ENCODE measurements at places on chromosomes 4 and X.
A peak's percentile ranks its signal among the peaks of the same experiment; 100 is the strongest.

DNA sequence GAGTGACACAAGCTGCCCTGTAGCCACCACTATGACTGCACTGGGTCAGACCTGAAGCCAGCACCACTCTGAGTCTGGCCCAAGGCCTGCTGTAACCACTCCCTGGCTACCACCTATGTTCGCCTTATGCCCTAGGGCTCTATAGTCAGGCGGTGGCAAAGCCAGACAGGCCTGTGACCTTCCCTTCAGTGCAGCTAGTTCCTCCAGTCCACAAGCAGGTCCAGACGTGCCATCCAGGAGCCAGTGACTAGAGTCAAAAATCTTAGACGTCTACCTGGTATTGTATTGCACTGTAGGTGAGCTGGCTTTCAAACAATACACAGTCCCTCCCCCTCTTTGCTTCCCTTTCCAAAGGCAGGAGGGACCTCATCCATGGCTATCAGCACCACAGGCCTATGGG is 54.0 kb upstream of the RNF128 start:
- DNase-seq: no peak

DNA sequence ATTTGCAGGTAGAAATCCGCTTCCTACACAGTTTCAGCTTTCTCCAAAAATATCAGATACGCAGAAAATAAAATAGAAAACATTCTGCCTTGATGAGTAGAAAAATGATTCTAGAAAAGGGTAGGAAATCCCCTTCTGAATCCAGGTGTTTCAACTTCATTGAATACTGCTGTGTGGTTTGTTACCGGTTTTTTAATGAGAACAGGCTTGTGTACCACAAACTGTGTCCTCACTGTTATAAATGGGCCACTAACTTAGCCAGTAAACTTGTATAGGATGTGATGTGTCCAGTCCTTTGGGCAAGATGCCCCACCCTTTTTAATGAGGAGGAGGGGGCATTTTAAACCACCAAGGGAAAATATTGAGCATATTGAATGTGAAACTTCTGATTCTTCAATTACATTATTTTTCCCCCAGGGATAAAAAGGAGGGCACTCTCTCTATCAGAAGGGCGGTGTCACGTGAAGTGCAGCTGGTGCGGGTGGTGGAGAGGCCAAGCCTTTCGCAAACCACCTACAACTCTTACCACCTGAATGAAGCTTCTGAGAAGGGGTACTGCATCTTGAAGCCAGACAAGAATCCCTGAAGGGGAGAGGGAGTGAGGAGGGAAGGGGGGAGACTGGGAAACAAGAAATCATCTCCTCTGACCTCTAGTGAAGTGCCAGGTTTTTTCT is 4.5 kb downstream of the CXXC4 start:
- DNase-seq: no peak

DNA sequence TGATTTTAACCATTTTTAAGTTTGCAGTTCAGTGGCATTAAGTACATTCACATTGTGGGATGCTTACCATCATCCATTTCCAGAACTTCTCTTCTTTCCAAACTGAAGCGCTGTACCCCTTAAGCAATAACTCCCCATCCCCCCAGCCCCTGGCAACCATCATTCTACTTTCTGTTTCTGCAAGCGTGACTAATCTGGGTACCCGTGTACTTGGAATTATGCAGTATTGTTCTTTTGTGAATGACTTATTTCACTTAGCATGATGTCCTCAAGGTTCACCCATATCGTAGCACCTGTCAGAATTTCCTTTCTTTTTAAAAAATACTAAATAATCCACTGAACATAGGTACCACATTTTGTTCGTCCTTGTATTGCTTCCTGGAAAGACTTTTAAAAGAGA is 32.9 kb downstream of the USP9X start:
- no peak for DNase-seq

DNA sequence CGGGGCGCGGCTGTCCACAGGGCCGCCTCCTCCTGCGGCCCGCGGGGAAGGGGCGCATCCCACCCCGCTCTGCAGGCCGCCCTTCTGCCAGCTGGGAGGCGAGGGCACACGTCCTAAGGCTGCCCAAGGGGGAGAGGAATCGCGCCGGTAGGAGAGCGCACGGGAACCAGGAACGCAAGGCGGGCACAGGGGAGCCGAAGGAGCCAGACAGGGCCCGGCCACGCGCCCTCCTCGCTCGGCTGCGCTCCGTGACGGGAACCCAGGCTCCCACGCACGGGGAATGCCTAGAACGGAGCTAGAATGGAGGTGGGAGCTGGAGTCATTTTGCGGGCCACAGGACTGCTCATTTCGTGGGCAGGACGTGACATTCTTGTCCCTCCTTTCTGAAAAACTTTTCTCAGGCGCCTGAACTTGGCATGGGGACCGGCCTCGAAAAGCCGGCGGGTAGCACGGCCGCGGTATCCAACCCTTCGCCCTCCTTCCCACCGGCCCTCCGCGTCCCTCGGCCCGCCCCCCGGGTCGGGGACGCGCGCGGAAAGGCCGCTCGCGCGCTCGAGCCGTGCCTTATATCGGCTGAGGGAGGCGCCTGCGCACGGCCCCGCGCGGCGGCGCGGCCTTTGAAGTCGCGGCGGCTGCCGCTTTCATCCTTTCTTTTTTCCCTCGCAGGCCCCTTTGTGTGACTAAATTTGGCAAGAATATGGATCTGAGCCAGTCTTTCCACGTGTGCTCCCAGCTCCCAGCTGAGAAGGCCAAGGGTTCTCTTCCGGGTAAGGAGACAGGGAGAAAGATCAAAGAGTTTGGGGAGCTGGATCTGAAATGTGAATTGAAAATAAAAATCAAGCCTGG is 4.2 kb upstream of the LEF1 start:
- no peak for DNase-seq

- peak; percentile 42 for DNase-seq
These were observed 66.0 kb upstream of the GEMIN8 start for GRCh38 chrX:14095702-14096101.

- no peak for DNase-seq
These were observed 38.0 kb upstream of the IL21 start for GRCh38 chr4:122658818-122659295.

GRCh38 chrX:38798956-38799355 is 2.3 kb upstream of the MID1IP1 start:
- no peak for DNase-seq

- DNase-seq: no peak
These were observed 6.9 kb upstream of the HDAC6 start for GRCh38 chrX:48794911-48795515.

DNA sequence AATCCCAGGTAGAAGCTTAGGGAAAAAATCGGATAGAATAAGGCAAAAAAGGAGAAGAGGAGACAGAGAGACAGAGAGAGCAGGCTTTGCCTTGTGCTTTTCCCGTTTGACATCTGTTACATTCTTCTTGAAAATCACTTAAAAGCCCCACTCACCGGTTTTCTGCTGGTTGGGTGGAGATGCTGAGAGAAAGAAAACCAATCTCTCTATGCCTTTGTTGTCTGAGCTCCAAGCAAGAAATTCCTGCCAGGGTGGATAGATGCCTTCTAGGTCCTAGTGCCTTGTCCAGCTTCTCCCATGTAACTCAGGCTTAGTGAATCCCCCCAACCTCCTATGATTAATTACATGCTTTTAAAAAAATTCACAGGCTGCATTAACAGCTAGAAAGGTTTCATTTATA is at the start of gene DCX:
Gene DCX (minus strand): TSS at position 210 of the 400 bp plus-strand sequence. CDS start 1,794 bp downstream, outside the sequence.
- DNase-seq: no peak

DNA sequence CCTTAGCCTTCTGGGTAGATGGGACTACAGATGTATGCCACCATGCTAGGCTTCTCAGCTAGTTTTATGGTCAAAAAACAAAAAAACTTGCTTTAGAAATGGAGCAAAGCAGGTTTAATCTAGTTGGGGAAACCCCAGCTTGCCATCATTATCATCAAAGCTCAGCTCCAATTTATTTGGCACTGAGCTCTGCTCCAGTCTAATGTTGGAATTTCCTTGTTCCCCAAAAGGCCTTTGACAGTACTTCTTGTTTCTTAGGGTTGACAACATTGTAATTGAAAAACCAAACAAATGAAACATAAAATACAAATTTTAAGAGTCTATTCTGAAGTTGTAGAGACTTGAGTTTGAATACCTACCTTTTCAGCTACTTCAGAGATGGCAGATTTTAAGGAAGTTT is 48.0 kb downstream of the MRPL1 start:
- DNase-seq: no peak

DNA sequence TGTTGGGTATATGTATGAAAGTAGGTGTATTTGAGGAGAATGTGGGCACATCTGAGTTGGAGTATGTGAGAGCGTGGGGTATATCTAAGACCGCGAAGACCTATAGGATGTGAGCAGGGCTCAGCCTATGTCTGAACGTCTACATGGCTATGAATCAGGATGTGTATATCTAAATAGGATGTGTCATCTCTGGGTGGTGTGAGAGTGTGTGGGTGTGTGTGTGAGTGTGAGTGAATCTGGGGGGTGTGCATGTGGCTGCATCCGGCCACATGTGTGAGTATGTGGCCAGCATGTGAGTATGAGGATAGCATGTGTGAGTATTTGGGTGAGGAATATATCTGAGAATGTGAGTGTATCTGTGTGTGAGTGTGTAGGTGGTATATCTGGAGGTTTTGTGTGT is 7.7 kb downstream of the GPR173 start:
- DNase-seq: no peak

GRCh38 chrX:95754411-95754810 is 930.2 kb upstream of the DIAPH2 start:
- DNase-seq: no peak

GRCh38 chrX:103608306-103608963 is 672 bp downstream of the TCEAL3 start:
- DNase-seq: no peak

DNA sequence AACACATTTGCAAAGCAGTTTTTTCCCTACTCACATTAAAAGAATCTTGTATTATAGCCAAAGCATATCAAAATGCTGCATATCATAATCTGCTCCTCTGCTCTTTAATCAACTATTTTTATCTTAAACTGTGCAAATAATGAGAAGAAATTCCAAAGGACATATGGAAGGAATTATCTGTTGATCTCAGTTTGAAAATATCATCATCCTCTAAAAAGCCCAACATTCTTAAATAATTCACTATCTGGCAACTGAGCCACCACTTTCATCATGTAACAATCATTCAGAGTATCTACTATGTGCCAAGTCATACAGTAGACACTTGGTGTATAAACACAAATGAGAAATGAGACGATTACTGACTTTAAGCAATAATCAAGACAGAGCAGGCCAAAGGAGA is 63.0 kb downstream of the PRSS12 start:
- DNase-seq: no peak

DNA sequence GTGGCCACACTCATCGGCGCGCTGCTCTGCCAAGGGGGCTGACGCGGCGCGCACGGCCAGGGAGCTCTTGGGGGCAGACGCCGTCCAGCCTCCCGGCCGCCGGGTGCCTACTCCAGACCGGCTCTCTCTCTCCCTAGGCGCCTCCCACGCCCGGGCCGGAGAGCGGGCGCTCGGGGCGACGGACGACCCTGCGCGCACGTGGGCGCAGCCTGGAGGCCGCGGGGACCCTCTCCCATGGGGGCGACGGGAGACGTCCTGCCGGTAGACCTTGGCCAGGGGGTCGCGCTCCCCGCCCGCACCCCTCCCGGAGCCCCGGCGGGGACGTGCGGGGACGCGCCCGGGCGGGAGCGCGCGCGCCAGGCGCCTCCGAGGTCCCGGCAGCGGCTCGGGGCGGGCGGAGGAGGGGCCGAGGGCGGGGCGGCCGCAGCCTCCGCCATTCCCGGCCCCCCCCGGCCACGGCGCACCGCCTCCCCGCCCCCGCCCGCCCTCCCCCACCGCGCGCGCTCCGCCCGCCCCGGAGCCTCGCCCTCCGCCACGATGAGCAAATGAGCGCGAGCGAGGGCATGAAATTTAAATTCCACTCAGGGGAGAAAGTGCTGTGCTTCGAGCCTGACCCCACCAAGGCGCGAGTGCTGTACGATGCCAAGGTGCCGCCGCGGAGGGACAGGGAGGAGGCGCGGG is at the start of gene MSL3:
Gene MSL3 (plus strand): TSS at position 519 of the 681 bp plus-strand sequence. CDS start 27 bp downstream, at position 546.
- no peak for DNase-seq

DNA sequence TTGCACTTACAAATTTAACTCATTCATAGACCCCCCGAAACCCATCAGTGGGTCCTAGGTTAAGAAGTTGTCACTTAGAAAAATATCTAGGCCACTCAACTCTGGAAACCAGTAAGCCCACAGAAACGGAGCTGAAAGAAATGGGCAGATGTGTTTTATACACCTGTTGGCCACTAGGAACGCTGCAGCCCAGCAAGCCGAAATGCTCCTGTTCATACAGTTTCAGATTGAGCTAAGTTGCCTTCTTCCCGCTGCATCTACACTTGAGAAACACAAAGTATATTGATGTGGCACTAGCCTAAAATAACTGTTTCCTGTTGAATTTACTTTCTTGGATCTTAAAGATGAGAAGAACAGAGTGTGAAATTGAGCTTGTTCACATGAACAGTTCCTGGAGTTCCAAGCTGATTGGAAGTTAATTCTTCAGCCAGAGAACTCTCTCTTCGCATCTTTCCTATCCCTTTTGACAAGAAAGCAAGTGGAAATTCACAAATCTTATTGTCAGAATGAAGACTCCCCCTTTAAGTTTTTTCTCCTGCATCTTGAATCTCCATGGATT is 174.1 kb downstream of the RBMX2 start:
- peak; percentile 26 for DNase-seq

- no peak for DNase-seq
These were observed 3.2 kb downstream of the SPRY1 start for GRCh38 chr4:123399627-123400358.

DNA sequence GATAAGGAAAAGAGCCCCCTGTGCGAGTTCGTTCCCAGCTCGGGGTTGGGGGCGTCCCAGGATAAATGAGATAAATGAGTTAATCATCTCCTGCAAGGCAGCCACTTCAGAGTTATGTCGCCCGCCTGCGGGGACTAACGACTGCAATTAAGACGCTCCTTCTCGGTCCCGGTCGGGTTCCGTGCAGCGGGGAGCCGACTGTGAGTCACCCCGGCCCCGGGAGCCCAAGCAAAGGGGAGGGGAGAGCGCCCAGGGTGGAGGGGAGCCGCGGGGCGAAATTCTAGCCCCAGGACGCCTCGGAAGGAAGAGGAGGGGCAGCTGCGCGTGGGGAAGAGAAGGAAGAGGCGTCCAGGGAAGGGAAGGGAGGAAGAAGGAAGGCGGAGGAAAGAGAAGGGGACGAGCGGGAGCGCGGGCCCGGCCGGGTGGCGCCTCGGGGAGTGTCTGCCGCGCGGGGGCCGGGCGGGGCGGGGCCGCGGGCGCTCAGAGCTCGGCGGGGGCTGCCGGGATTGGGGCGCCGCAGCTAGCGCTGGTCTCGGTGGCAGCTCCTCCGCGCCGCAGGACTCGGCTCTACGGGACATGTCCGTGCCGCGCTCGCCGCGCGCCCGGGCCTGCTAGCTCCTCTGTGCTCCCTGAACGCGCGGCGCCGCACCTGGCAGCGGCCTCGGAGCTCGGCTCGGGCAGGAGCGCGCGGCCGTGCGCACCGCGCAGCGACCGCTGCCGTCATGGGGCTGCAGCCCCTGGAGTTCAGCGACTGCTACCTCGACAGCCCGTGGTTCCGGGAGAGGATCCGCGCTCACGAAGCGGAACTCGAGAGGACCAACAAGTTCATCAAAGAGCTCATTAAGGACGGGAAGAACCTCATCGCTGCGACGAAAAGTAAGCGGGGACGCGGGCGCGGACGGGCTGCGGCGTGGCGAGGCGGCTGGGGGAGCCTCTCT is at the start of gene ARHGAP10:
Gene ARHGAP10 (plus strand): TSS at position 509 of the 938 bp plus-strand sequence. CDS start 214 bp downstream, at position 723.
- DNase-seq: peak; percentile 60

- no peak for DNase-seq
These were observed 56.9 kb upstream of the OGT start for GRCh38 chrX:71475785-71476540.

All from HL-60 (cell line).